ENCODE measurements at places on chromosomes 1 and 21. TPM values are rescaled to one million over a fixed set of nuclear protein-coding genes. Genes with fewer than 3 reads are reported as not detected.

- no peak for DNase-seq
Measured at GRCh38 chr1:182303778-182304177, 87.8 kb downstream of the GLUL start.

- DNase-seq = no peak
Measured at GRCh38 chr1:154859786-154860155, 10.3 kb downstream of the KCNN3 start.

DNA sequence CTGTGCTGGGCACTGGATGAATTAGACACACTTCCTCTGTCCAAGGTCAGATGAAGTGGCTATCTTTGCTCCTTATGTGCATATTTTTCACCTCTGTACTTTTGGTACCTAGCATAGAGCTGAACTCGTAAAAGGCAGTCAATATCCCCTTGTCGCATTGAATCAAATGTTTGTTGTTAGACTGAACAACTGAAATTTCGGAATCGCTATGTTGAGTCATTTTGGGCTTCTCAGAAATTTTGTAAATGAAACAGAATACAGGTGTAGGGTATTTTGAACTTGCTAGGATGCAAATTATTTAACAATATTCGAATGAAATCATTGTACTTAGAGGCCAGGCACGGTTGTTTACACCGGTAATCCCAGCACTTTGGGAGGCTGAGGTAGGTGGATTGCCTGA lies 48.0 kb downstream of the PDE4B start:
- DNase-seq = no peak

DNA sequence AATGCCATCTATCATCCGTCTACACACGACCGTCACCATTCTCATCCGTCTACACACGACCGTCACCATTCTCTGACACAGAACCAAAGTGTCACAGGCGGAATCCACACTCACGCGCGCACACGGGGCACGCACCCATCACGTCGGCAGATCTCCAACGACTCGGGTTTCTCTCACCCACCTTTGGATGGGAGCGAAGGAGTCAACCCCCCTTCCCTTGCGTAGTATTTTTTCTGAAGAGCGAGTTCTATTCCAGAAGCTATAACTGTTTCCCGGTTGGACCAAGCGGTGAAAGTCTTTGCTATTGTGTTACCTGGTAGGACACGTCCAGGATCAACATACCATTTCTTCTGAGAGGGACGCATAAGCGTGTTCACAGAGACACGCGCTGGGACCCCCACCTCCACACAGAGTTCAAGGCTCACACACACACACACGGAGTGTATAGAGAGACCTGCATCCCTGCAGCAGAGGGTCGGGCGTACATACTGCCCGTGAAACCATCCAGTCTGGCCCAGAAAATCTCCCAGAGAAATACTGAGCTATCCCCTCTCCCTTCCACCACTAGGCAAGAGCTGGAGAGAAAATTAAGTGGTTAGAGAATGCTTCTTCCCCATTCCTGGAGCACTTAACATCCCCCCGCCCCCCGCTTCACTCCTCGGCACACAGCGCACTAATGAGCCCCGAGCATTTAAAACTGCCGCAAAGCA lies 741 bp downstream of the DUSP10 start:
- DNase-seq = peak; percentile 57

DNA sequence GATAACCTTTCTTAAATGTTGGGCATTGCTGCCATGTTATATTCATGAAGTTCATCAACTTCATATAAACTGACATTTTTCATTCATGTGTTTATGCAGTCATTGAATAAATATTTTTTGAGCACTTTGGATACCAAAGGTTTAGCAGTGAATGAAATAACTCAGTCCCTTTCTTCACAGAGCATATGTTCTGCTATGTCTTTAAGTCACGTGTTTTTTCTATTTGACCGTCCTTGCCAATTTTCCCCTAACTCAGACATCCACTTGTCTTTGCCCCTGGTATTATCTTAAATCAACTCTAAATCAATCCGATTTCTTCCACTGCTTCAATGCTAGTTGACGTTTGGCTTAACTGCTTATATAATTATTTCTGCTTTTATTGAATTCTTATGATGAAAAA lies 16.6 kb downstream of the ADARB1 start:
- DNase-seq = no peak

DNA sequence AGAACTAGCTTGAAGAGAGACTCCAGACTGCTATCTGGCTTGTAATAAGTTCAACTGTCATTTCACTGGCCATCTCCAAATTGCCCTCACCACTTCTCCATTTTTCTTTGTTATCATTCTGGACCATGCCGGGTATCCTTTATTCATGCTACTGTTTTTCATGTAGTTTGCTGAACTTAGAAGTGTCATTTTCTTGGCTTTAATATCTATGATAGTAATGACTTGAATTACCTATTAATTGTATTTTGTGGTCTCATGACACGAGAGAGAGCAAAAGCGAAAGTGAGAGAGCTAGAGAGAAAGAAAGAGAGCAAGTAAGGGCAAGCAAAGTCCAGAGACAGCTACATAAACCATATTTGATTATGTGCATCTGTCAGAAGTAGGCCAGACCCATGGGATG lies 184.9 kb upstream of the ATP1B1 start:
- DNase-seq = peak; percentile 4

The MATN1 gene
- not detected for total RNA-seq

The CLCA1 gene
- under 0.01 TPM for total RNA-seq

The NT5C1A gene
- not detected for total RNA-seq
